ENCODE measurements at places on chromosomes 1 and 21.

DNA sequence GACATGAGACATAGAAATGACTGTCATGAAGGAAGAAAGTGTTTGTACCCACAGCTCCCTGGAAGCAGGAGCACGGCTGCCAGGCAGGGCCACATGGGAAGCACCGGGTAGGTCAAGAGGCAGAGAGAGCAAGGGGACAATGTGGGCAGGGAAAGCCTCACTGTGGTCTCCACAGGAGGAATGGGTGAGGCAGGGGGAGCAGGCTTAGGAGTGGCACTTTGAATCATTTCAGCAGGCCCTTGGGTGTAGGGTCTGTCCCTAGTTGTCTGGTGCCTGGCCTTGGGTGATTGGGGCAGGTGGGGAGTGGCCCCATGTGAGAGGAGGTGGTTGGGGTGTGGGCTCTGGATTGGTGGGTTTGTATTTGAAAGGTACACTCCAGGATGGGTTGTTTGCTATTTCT is 83.9 kb downstream of the PCBP3 start:
- no peak for DNase-seq

GRCh38 chr1:36963006-36963405 is 71.3 kb downstream of the GRIK3 start:
- no peak for DNase-seq

DNA sequence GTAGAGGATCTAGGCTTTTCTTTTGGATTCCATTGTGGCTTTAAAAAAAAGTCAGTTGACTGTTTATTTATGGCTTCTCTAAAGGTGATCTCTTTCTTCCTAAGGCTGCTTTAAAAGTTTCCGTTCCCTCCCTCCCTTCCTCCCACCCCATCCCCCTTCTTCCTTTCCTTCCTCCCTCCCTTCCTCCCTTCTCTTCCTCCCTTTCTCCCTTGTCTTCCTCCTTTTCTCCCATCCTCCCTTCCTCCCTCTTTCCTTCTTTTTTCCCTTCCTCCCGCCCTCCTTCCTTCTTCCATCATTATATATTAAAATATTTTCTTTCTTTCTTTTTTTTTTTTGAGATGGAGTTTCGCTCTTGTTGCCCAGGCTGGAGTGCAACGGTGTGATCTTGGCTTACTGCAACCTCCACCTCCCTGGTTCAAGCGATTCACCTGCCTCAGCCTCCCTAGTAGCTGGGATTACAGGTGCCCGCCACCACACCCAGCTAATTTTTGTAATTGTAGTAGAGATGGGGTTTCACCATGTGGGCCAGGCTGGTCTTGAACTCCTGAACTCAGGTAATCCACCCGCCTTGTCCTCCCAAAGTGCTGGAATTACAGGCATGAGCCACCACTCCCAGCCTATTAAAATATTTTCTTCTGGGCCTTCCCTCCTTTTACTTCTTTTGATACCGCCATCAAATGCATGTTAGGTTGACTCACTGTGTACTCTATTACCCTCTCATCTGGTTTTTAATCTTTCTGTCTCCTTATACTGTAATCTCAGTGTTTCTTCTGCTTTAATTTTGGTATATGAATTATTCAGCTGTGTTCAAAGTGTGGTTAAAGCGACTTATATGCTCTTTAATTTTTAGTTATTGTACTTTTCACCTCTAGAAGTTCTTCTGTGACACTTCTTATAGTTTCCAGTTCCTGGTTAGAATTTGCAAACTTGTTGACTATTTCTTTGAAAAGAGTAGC is 59.2 kb upstream of the ATP5PO start:
- DNase-seq, result no peak

DNA sequence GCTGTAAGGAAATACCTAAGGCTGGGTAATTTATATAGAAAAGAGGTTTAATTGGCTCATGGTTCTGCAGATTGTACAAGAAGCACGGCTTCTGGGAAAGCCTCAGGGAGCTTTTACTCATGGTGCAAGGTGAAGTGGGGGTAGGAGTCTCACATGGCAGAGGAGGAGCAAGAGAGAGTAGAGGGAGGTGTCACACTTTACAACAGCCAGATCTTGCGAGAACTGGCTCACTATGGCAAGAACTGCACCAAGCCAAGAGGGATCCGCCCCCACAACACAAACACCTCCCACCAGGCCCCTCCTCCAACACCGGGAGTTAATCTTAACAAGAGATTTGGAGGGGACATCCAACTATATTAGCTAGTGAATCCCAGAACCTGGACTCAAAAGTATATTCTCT is 135.4 kb upstream of the SOD1 start:
- DNase-seq, result peak; percentile 66

DNA sequence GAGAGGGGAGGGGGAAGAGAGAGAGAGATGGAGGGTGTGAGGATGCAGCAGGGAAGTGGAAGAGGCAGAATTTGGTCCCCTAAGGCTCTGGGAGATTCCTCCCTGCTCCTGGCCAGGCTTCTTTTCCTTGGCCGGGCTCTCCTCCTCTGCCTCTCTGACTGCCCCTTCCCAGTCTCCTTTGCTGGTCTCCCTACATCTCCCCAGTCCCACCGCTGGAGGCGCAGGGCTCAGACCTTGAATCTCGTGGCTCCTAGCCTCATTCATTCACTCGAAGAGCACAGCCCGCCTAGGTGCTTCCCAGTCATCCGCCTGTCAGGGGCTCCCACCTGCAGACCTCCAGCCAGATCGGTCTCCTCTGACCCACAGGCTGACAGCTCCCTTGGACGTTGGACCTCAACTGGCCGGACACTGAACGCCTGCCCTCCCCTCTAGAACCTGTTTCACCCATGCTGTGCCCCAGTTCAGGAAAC is 76.5 kb downstream of the VWA5B1 start:
- DNase-seq, result peak; percentile 87
